ENCODE measurements at places on chromosomes 16 and 17.

DNA sequence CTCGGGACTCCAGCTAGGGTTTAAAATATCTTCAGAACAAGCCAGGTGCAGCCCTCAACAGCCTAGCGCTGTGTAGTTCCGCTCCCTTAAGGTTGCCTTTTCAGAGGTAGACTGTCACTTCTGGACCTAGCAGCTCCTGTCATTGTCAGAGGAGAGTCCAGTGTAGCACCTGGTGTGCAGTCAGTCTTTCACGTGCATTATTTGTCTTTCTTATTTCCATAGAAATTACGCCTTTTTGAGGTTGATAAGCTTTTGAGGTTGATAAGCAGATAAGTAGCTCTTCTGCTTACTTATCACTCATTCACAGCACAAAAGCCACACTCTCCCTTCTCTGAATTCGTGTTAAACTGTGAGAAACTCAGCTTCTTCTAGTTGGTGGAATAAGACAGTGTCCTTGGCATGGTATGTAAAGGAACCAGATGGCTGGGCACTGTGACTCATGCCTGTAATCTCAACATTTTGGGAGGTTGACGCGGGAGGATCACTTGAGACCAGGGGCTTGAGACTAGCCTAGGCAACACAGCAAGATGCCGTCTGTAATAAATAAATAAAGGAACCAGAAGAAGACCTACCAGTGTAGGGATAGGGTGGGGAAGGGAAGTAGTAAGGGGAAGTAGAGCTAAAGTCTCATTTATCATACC lies 10.2 kb downstream of the EEF2K start:
- DNase-seq: no peak

- no peak for DNase-seq
Measured at GRCh38 chr16:31404353-31405064, 11.4 kb downstream of the ITGAD start.

- DNase-seq: no peak
Measured at GRCh38 chr17:81712468-81713003, 452 bp downstream of the SLC25A10 start.

- DNase-seq: no peak
Measured at GRCh38 chr17:70521821-70522256, 352.5 kb downstream of the KCNJ2 start.

DNA sequence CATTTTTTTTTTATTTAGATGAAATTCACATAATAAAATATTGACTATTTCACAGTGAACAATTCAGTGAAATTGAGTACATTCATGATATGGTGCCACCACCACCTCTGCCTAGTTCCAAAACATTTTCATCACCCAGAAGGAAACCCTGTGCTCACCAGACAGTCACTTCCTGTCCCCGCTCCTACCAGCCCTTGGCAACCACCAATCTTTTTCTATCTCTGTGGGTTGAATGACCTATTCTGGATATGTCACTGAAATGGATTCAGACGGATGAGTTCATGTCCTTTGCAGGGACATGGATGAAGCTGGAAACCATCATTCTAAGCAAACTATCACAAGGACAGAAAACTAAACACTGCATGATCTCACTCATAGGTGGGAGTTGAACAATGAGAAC lies 40.5 kb downstream of the ATP2C2 start:
- DNase-seq: no peak

GRCh38 chr17:4673986-4674684 lies 29.8 kb downstream of the PELP1 start:
- DNase-seq: no peak

DNA sequence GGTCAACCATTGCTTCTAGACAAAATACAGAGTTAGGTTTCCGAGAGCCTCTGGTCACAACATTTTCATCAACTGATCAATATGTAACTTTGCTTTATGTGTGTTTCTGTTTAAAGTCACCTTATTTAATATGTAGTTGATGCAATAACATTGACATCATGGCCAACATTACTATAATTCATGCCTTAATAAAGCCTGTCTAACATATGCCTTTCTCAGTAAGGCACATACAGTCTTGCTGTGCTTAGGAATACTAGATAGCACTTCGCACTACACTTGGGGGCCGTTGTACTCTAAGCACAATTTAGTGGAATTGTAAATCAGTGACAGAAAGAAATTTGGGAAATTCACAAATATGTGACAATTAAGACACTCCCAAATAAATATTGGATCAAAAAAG lies 9.6 kb upstream of the SCNN1G start:
- no peak for DNase-seq

- no peak for DNase-seq
Measured at GRCh38 chr17:79830303-79830702, 8.9 kb downstream of the CBX4 start.

- DNase-seq: no peak
Measured at GRCh38 chr17:7238420-7239090, 702 bp downstream of the PHF23 start.

GRCh38 chr16:79505344-79505743 lies 95.2 kb downstream of the MAF start:
- DNase-seq: no peak

GRCh38 chr17:17466511-17466910 lies 10.3 kb upstream of the MED9 start:
- DNase-seq: no peak
